ENCODE measurements at places on chromosomes 2 and 18.

DNA sequence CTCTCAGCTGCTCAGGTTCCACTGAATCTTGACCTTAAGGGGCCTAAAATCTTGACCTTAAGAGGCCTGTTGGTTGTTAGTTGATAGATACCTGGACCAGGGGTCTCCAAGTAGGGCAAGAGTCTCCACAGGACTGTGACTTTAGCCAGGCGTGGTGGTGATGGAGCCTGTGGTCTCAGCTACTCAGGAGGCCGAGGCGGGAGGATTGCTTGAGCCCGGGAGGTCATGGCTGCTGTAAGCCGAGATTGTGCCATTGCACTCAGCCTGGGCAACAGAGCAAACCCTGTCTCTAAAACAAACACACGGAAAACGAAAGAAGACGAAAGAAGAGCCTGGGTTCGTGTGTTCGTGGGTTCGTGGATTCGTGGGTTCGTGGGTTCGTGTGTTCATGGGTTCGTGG is 120.2 kb upstream of the CTDP1 start:
- DNase-seq, result no peak

DNA sequence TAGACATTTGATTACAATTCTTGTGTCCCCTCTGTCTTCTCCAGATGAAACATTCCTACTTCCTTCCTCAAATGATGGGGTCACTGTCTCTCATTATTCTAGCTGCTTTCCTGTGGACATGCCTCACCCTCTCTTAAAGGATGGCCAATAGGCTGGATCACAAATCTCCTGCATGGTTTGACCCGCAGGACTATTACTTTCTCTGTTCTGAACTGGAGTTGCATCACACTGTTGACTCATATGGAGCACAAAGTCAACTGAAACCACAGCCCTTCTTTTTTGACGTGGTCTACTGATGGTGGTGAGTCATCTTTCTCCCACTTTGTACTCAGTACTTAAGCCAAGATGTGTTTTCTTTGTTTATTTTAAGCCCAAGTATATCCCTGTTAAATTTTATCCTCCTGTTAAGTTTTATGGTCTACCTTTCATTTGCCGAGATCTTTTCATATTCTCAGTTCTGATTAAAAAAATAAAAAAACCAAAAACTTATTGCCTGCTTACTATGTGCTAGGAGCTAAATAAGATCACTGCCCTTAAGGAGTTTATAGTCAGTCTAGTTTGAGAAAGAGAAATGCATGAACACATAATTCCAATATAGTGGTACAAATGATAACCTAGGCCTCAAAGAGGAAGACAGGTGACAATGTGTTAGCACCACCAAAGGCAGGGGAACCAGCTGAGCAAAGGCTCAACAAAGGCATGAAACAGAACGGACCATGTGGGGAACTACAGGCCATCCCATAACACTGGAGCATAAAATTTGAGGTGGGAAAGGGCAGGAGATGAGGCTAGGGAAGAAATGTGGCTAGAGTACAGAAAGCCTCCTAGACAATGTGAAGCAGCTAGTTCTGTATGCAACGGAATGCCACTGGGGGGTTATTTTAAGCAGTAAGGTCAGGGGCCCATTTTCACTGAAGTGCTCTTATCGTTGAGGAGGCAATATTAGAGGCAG is 67.6 kb upstream of the ZFP36L2 start:
- DNase-seq, result no peak

DNA sequence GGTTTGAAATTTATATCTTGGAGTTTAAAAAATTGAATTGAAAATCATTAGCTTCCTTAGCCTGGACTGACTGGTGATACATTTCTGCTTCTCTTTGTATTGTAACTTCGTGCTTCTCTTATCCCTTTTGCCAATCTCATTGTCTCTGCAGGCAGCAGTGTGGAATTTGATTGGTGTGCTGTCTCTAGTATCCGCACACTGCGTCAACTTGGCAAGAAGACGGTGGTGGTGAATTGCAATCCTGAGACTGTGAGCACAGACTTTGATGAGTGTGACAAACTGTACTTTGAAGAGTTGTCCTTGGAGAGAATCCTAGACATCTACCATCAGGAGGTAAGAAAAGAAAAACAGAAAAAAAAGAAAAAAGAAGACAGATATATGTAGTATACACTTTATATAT is 85.9 kb downstream of the CPS1 start:
- DNase-seq, result no peak

GRCh38 chr2:134745023-134745422 is 26.2 kb upstream of the TMEM163 start:
- DNase-seq, result no peak

DNA sequence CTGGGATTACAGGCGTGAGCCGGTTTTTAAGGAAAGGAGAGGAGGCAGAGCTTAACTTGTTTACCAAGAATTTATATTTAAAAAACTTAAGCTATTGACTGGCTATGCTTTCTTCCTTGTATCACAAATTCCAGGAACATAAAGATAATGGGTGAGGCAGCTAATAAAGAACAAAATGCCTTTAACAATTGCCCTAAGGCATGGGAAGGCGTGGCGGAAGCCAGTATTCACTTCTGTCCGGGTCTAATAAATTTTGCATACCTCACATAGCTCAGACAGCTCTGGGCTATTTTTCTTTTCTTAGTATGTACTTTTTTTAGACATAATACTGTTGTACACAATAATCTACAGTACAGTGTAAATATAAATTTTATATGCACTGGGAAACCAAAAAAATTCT is 1.0 kb upstream of the LDAH start:
- DNase-seq, result no peak

DNA sequence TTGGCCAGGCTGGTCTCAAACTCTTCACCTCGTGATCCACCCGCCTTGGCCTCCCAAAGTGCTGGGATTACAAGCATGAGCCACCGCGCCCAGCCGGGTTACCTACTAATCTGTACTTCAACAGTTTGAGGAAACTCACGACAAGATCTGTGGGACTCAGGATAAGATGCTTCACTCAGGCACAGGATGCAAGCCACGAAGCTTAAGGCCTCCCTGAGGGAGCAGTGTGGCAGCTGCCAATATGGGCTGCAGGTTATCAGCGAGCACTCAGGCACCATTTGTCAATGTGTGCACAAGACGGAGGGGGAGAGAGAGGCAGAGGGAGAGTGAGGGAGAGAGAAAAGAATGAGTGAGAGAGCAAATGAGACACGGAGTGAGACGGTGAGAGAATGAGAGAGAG is 173.6 kb upstream of the RAB6C start:
- DNase-seq, result no peak

DNA sequence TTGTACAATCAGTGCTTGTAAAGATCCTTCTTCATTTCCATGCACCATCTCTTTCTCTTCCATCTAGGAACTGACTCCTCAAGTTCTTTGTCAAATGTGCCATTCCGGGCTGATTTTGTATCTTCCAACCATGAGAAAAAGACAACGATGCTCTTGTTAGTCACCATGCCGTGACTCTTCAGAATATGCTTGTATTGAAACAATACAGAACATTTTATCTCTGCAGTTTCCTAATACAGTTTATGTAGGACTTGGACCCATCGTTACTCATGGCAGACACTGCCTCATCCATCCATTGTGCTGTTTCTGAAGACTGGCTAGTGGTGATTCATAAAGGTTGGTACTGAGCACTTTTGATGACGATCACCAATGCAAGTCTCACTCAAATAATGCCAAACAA is 283.2 kb downstream of the KCNS3 start:
- DNase-seq, result no peak
